Activated CD4-positive, alpha-beta T cell treated with anti-CD3 and anti-CD28 coated beads, Interleukin-2, Interleukin-4, amounts not matched to agents 100 ng/mL and 50 ng/mL, durations not matched to agents 16 hours and 8 hours (primary cell): ENCODE measurements at places on chromosomes 16 and 17.

DNA sequence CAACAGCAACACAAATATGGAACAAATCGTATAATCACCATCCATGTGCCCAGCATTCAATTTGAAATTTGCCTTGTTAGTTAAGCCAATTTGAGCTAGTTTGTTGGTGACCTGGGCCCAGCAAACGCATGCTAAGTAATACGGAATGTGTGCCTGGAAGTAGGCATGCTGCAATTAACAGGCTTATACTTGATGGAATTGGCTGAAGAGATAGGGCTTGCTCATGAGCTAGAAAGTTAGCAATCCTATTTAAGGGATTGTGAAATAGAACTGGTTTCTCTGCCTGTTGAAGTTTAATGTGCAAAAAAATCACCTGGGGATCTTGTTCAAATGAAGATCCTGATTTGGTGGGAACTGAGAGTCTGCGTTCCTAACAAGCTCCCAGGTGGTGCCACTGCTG, 8.5 kb upstream of the LPO start:
- no peak for DNase-seq

DNA sequence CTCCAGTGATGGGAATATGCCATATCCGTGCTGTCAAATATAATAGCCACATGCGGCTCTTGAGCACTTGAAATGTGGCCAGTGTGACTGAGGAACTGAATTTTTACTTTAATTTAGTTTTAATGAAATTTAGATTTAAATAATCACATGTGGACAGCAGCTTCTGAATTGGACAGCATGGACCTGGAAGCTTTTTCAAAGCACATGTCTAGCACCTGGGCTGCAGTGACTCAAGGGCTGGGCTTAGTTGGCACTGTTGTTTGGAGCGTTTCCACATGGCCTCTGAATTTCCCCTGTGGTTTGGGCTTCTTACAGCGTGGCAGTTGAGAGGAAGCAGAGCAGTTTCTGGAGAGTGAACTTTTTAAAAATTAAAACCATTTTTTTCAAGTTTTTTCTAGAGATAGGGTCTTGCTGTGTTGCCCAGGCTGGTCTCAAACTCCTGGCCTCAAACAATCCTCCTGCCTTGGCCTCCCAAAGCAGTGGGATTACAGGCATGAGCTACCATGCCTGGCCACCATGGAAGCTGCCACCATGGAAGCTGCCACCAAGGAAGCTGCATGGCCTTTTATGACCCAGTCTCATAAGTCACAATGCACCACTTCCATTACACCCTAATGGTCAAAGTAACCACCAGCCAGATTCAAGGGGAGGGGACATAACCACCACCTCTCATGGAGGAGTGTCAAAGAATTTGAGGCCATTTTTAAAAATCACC, 6.7 kb upstream of the TOB1 start:
- DNase-seq = peak; percentile 71

GRCh38 chr16:30927789-30928378, 4.5 kb downstream of the FBXL19 start:
- DNase-seq = peak; percentile 59

DNA sequence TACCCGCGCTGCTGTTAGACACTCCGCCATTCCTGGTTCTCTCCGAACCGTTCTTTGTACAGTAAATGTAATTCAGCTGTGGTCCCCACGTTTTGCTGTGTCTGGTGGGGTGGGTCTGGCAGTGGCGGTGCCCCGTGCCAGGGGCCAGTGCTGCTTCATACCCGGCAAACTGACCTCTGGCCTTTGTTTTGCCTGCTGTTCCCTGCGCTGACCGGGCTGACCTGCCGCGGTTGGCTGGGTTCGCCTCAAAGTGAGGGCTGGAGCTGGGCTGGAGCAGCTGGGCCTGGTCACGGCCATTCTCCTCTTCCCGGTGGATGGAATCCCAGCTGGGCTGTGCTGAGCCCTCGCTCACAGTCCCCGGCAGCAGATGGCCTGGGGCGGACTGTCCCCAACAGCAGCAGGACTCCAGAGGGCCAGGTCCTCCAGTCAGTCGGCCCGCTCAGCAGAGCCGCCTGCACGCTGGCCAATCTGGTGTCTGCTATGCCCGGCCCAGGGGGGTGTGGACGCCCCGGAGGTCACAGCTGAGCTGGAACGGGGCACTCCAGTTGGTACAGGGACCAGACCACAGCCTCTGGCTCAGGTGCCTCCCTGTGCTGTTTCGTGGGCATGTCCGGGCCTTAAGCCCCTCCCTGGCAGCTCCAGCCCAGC, 1.5 kb upstream of the WFIKKN1 start:
- DNase-seq = no peak

DNA sequence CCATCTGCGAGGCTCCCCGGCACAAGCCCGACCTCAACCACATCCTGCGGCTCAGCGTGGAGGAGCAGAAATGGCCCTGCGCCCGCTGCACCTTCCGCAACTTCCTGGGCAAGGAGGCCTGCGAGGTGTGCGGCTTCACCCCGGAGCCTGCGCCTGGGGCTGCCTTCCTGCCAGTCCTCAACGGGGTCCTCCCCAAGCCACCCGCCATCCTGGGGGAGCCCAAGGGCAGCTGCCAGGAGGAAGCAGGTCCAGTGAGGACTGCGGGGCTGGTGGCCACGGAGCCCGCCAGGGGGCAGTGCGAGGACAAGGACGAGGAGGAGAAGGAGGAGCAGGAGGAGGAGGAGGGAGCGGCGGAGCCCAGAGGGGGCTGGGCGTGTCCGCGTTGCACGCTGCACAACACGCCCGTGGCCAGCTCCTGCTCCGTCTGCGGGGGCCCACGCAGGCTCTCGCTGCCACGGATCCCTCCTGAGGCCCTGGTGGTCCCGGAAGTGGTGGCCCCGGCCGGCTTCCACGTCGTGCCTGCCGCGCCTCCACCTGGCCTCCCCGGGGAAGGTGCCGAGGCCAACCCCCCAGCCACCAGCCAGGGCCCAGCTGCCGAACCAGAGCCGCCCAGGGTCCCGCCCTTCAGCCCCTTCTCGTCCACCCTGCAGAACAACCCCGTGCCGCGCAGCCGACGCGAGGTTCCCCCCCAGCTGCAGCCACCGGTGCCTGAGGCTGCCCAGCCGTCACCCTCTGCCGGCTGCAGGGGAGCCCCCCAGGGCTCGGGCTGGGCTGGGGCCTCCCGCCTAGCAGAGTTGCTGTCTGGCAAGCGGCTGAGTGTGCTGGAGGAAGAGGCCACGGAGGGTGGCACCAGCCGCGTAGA, 13.1 kb upstream of the PRR35 start:
- peak; percentile 14 for DNase-seq

- peak; percentile 14 for DNase-seq
Observed at GRCh38 chr17:77528516-77529327, 388.0 kb downstream of the SEC14L1 start.

- DNase-seq = no peak
Observed at GRCh38 chr17:40058186-40058784, 4.1 kb upstream of the MED24 start.

DNA sequence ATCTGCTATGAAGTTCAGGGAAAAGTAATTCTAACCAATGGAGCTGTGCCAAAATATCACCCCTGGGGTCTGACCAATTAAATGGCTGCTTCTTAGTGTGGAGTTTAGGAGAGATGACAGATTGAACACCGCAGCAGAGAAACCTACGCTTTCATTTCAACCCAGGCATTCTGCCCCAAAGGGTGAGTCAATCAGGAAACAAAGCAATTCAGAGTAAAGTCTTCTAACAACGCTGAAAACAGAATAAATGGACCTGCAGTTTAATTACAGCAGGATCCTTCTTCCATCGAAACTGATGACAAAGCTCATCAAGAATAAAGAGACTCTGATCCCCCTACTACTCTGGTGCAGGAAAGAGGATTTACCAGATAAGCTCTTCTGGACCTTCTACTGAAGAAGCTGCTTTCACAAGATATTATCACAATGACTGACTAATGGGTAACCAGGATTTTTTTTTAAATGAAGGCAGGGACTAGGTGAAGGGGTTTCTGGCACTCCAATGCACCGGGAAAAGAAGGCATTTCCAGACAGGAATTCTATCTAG, 16.7 kb downstream of the RFFL start:
- DNase-seq = peak; percentile 92

GRCh38 chr17:8173871-8174322, 2.3 kb downstream of the TMEM107 start:
- DNase-seq = no peak

DNA sequence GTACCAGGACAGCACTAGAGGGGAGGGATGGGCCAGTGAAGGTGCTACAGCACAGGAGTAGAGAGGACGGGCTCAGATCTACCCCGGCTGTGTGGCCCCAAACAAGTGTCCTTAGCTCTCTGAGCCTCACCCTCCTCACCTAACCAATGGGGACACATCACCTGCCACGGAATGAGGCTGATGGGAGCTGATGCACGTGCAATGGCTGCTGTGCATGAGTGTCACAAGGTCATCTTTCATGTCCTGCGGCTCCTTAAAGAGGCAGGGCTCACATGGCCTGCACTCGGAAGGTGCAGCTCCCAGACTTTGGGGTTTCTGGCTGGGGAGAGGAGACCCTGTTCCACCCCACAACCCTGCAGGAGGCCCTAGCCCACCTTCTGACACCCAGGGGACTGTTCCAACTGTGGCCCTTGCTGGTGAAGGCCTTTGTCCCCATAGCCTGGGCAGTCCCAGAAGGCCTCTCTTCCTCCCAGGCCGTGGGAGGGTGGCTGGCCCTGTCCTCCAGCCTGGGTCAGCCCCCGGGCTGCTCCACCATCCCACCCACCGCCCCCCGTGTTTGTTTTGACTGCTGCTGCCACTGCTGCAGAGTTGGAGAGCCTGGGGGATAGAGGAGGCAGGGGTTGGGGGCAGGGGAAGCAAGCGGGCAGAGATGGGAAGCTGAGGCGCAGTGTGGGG, 10.5 kb downstream of the HAP1 start:
- no peak for DNase-seq

- DNase-seq = no peak
Observed at GRCh38 chr17:29393436-29393835, 3.3 kb downstream of the TAOK1 start.

- DNase-seq = no peak
Observed at GRCh38 chr17:38575781-38576180, 30.0 kb downstream of the SRCIN1 start.

DNA sequence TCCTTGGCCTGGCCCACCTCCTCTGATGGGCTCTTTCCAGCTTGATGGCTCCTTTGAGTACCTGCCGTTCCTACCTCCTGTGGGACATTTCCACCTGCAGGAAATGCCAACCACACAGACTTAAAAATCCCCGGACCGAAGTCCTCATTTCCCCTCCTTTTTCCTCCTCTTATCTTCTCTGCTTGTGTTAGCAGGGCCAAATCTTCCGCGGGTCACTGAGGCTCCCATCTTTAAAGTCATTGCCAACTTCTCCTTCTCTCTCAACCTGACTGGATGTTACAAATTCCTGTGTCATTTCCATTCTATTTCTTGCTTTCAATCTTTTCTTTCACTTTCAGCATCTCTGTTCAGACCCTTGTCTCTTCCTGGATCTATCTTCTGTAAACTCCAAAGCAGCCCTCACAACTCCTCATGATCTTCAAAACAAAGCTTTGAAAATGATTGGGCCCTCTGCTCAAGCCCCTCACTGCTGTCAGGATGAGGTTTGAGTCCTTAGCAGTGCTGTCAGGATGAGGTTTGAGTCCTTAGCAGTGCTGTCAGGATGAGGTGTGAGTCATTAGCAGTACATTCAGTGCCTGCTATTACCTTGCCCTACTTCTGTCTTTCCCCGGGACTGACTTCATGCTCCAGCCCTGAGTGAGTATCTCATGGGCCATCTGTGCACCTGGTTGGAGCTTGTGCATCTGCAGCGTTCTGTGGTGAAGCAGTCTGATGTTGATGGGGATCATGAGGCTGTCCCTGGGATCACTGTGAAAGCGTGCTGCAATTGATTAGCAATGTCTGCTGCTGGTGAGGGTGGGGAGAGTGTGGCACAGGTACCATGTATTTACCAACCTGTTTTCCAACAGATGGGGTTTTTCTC, 100.1 kb downstream of the IRF8 start:
- DNase-seq = peak; percentile 23

DNA sequence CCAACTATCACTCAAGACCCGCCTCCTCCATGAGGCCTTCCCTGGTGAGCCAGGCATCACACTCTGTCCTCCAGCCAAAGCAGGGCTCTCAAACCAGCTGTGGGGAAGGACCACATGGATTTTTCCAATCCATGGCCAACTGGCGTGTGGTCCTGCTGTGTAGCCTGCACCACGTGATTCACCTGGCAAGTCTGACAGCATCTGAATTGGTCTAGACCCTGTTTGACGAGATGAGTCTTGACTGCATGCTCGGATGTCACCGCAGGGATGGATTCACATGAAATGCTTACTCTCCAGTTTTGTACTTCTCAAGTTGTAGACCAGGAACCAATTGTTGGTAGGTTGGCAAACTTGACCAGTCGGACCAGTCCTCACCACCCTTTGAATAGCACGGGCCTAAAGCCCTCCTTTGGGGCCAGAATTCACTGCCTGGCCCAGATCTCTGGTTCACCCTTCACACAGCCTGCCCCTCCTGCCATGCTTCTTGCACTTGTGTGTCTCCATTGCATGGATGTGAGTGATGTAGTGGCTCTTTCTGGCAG, 9.9 kb downstream of the CRHR1 start:
- no peak for DNase-seq
